MG63 (cell line): ENCODE measurements at places on chromosomes 7 and 10.

- no peak for DNase-seq
Observed at GRCh38 chr10:86840498-86840897, 84.1 kb downstream of the BMPR1A start.

GRCh38 chr7:95095259-95095965 lies 188.0 kb downstream of the PPP1R9A start:
- no peak for DNase-seq

GRCh38 chr10:51171946-51172345 lies 97.7 kb downstream of the PRKG1 start:
- DNase-seq, result no peak

DNA sequence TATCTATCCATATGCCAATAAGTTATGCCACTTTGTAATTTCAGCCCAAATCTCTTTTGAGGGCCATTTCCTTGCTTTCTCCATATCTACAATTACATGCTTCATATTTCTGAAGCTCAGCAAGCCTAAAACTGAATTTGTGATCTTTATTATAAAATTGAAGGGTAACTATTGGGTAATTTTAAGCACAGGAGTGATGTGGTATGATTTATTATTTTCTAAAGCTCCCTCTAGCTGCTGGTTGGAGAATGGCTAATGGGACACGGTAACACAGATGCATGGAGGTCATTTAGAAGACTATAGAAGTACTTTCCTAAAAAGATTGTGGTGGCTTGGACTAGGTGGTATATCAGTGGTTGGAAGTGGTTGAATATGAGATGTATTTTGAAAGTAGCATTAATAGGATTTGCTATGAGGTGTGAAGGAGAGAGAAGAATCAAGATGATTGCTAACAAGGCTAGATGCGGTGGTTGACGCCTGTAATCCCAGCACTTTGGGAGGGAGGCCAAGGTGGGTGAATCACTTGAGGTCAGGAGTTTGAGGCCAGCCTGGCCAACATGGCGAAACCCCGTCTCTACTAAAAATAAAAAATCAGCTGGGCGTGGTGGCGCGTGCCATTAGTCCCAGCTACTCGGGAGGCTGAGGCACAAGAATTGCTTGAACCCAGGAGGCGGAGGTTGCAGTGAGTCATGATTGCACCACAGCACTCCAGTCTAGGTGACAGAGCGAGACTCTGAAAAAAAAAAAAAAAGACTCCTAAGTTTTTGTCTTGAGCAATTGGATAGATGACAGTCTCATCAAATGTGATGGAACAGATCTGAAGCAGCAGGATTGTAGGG lies 13.9 kb downstream of the KLHDC10 start:
- DNase-seq, result peak; percentile 6

- no peak for DNase-seq
Observed at GRCh38 chr10:89979726-89980125, 278.3 kb downstream of the KIF20B start.

DNA sequence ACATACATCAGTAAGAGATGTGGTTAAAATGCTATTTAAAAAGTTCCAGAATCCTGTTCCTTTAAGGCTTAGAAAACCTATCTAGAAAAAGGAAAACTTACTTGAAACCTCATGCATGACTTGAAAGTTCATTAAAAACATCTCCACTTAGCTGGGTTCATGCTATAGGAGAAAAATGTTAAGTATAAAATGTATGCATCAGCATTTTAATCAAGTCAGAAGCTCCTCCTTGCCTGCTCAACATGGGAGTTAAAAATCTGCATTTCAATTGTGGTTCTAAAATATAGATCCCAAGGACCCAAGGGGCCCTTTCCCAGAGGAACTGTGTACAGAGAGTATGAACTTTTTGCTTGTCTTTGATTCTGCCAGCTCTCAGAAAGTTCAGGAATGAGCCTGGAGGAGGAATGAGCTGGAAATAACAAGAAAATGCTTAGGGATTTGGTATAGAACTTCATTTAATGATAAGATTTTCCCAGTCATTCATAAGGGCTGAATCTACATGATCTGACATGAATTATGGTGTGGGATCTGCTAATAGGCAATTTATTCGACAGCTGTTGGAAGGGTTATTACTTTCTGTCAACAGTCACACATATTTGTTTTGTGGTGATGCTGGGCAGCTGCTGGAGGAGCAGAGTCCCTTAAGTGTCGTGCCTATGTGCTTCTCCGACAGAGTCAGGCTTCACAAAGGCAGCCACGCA lies 85.6 kb upstream of the MTPN start:
- no peak for DNase-seq

- DNase-seq, result no peak
Observed at GRCh38 chr7:103996017-103996551, 6.6 kb upstream of the RELN start.

DNA sequence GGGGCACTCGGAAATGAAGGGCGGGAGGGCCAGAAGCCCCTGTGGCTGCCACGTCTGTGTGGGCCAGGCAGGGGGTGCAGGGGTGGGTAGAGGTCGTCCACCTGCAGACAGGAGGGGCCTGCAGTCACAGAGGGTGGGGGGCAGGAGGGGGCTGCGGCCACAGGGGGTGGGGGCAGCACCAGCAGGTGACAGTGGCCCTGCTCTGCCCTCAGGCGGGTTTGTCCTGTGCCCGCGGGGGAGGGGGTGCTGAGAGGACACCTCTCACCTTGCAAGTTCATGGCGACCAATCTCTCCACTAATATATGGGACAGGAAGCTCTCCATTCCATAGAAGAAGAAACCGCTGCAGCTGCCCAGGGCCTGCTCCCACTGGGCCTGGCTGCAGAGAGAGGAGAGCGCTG lies 26.6 kb upstream of the NKX6-2 start:
- no peak for DNase-seq

DNA sequence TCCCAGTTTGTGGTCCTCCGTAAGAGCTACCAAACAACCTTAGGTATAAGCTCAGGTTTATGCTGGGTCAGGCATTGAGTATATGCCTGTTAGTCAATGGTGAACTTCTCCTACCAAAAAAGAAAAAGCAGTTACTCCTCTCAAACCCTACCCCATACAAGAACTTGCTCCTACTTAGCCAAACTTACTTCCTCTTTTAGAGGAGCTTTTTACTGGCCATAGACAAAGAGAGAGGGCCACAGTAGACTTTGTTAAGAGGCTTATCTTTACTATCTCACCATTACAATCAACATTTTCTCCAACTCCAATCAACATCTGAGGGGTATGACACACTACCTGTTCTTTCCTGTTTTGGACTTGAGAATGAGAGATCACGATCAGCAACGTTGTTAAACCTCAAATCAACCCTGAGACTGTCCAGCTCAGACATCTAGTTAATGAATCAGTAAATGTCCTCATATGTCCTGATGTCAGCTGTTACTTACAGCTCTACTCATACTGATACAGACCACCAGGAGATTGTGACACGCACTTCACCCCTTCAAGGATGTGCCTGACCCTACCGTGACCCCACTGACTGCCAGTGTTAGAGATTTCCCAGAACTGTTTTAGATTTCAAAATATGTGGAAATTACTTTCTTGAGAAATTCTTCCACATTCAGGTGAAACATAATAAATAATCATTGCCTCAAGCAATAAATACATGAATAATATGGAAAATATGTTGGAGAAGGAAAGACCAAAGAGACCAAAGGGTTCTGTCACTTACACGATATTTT lies 18.4 kb upstream of the CCDC71L start:
- no peak for DNase-seq

- DNase-seq, result no peak
Observed at GRCh38 chr7:45593877-45594276, 19.7 kb downstream of the ADCY1 start.

- DNase-seq, result no peak
Observed at GRCh38 chr7:46969303-46970130, 612.4 kb downstream of the TNS3 start.

- peak; percentile 83 for DNase-seq
Observed at GRCh38 chr10:132397671-132398565, 918 bp downstream of the PWWP2B start.

- DNase-seq, result no peak
Observed at GRCh38 chr10:14660831-14661230, 113.9 kb downstream of the FAM107B start.

DNA sequence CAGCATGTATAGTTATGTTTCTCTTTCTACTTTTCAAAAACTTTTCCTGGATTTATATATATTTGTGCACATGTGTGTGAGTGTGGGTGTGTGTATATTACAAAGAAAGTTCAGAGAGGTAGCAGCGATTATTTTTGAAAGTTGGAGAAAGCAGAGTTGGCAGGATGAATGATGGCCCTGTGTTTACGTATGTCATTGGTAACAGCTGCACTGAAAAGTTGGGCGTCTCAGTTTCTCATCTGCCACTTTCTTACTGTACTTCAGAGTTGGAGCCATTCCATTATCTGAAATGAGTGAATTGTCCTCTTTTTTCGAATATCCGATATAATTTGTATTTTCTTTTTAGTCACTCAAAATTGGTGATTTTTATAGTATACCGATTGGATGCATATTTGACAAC lies 172.2 kb downstream of the CDK14 start:
- no peak for DNase-seq

DNA sequence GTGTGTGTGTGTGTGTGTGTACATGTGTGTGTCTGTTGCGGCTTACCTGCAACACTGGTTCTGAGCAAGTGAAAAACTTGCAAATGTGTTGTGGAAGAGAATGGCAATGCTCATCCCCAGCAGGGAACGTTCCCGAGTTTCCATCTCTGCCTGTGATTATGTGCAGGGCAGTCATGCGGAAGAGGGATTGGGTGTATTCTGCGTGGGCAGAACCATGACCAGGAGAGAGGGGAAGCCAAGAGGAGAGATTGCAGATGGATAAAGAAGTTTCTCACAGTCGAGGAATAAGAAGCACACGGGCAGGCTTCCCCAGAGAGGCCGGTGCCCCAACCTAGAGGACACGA lies 99.9 kb downstream of the CTBP2 start:
- DNase-seq, result no peak

GRCh38 chr10:6565588-6565987 lies 14.5 kb downstream of the PRKCQ start:
- DNase-seq, result no peak

- DNase-seq, result no peak
Observed at GRCh38 chr10:85317827-85318226, 989.4 kb downstream of the CCSER2 start.

GRCh38 chr7:106262221-106262881 lies 22.4 kb downstream of the NAMPT start:
- no peak for DNase-seq

DNA sequence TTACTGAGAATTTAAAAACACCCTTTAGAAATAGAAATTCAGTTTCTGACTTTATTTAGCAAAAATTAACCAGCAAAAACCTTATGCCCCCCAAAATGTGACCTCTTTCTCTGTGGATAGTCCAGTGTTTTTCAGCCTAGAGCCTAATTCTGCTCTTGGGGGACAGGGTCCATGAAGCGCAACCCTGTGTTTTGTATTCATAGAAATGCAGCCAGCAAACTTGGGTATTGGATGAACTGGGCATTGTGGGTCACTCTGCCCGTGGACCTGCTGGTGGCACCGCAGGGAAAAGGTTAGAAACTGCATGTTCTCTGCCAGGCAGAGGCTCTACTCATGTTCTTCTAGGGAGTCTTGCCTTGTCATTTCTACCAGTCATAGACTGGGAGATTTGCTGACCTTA lies 787.4 kb upstream of the C7orf33 start:
- no peak for DNase-seq

DNA sequence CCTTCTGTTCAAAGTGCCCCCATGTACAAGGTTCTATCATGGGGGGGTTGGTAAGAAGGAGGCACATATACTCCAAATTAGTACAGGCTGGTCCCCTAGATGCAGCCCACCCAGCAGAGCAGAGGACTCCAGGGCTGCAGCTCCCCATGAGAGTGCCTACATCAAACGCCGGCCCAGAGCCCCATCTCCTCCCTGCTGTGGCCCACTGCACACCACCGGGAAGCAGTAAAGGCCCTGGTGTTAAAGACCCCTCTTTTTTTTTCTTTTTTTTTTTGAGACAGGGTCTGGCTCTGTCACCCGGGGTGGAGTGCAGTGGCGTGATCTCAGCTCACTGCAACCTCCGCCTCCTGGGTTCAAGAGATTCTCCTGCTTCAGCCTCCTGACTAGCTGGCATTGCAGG lies 47.4 kb downstream of the SH3PXD2A start:
- DNase-seq, result no peak

GRCh38 chr7:118259115-118259514 lies 34.6 kb downstream of the ANKRD7 start:
- no peak for DNase-seq

- DNase-seq, result peak; percentile 66
Observed at GRCh38 chr10:5071411-5072198, 22.6 kb upstream of the AKR1C3 start.

DNA sequence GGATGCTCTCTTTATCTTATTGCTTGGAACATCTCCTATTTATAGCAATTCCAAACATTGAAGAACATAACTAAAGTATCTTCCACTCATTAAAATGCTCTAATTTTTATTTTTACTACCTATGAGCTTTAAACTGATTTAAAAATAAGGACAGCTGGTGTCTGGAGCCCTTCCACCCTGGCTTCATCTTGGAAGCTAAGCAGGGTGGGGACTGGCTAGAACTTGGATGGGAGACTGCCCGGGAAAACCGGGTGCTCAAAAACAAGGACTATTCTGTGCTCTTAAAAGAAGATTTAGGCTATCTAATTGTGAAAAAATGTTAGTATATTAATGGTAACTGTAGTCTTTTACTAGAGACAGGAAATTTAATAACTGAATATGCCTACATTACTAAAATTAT lies 69.2 kb downstream of the ARMC3 start:
- DNase-seq, result peak; percentile 2

- DNase-seq, result no peak
Observed at GRCh38 chr7:121099572-121099971, 111.1 kb downstream of the CPED1 start.

DNA sequence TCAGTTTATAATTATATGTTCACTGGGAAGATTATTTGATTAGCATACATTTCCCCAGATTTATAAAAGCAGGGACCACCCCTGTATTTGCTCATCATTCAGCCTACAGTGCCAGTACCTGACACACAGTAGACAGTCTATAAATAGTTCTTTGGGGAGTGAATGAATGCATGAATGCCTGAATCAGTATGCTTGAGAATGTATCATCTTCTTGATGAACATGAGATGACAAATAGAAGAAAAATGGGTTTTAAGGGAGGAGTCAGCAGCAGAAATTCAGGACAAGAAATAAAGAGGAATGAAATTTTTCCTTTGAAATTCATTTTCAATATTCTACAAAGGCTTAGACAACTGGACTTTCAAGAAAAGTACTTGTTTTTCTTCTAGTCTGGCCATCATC lies 295.8 kb upstream of the LRRTM3 start:
- DNase-seq, result no peak

- no peak for DNase-seq
Observed at GRCh38 chr10:119368991-119369869, 161.9 kb downstream of the GRK5 start.

DNA sequence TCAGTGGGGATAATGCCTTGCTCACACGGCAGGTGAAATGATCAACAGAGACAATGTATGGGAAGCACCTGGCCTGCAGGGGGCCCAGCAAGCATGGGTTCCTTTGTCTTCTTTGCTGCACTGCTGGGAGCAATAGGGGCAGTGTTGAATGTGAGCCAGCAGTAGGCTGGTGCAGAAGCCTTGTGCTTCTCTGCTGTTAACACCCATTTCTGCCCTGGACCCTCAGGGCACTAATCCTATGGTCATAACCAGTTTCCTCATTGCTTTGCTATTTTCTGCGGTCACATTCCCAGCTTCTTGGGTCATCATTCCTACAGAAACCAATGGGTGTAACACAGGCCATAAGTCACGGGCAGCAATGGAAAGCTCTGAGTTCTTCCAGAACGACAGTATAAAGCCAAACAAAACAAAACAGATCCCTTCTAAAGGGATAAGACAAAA lies 10.9 kb upstream of the LGI1 start:
- DNase-seq, result peak; percentile 94

- peak; percentile 4 for DNase-seq
Observed at GRCh38 chr10:53403688-53404087, 631.1 kb upstream of the MBL2 start.

- peak; percentile 72 for DNase-seq
Observed at GRCh38 chr10:104300002-104300735, 31.2 kb downstream of the GSTO2 start.
